COLO829 (cell line): ENCODE measurements at places on chromosomes 5 and 9.

DNA sequence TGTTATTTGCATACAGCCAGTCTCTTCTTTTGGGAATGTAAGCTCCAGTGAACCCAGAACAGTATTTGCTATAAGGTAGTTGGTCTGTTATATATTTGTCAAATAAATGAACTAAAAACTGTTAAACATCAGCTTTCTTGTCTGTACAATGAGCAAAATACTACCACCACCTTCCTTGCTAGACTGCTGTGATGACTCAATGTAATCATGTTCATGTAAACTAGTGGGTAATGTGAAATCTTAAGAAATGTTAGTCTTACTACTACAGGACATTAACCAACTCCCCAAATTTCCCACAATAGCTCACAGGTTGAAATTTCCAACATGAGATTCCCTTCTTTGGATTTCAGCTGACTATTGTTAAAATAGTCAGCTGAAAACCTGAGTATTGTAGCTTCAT is 176.1 kb downstream of the TRPM3 start:
- no peak for DNase-seq

- no peak for DNase-seq
Observed at GRCh38 chr5:181108578-181109165, 22.3 kb downstream of the OR2V1 start.

DNA sequence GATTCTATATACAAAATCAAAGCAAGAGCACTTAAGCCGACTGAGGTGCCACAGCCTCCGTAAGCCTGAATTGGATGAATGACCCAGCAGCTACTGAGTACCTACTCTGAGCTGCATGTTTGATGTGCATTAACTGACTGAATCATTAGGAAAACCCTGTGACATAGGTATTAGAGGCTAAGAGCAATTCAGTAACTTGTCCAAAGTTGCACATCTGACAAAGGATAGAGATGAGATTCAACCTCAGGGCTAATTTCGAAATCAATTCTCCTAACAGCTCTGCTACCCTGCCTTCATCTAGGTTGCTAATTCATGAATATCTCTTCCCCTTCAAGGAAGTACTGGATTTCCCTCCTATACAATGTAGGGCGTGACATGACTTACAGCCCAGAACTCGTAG is 89.1 kb upstream of the GLIS3 start:
- DNase-seq = no peak

- DNase-seq = no peak
Observed at GRCh38 chr9:108039493-108039892, 549.9 kb upstream of the KLF4 start.

- DNase-seq = no peak
Observed at GRCh38 chr9:89372230-89372816, 54.0 kb downstream of the SECISBP2 start.

DNA sequence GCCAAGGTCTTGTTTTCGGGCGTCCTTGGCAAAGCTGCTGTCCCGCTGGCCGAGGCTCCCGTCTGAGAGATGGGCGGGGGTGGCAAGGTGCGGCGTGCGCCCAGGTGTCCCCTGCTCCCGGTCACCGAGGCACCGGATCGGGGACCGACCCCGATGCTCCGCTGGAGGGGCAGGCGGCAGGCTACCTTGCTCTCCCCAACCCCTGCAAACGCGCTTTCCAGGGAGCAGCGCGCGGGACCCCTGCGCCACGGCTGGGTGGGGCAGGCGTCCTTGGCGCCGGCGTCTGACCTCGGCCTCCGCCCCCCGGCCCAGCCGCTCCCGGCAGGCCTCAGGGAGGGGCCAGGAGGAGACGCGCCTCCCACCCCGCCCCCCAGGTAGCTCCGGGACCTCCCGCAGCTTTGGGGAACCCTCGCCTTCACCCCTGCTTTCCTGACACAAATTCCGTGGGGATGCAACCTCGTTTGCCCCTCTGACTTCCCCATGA is 551 bp downstream of the N4BP3 start:
- DNase-seq = no peak

DNA sequence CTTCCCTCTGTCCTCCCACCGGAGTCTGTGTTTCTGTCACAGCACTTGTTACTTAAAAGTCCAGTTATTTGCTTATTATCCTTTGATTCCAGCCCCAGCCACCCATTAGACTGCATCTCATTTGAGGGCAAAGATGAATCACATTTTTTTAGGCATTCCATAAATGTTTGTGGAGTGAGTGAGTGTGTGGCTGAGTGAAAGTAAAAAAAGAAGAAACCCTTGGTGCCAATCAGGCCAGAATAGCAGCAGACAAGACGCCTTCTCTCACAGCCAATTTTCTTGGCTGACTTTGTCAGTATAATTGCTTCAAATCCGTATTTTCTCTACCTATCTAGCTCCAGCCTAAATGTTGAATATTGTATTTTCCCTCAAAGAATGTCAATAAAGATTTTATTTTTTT is 613.0 kb upstream of the WWC1 start:
- DNase-seq = no peak
